ENCODE measurements at places on chromosomes 12 and 14.

DNA sequence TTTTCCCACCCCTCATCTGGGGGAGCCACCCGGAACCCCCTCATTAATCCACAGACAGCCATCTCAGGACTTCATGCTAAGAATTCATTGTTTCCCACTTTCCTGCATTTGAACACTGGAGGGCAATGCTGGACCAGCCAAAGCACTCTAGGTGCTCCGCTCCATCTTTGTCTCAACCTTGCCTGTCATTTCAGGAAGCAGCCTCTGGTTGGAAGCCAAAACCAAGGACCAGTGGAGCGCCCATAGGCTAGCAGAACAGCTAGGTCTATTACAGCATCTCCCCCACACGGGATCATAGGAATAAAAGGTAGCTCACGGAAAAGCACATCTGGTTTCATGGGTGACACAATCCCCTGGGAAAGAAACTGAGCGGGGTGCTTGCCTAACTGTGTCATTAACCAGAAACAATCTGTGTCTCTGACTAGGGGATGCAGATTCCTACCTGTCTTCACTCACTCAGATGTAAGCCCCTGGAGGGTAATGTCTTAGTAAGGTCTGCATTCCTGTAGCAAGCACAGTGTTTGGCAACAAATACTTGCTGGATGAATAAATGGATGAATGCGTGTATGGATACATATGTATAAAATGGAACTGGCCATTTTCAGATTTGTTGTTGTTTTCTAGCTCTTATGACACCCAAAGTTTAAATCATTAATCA lies 197.0 kb downstream of the DAD1 start:
- no peaks in the 10 kb centered on the region for H3K4me1 ChIP-seq
- H3K27me3 ChIP-seq, result no peaks in the 10 kb centered on the region
- DNase-seq, result no peak
- no peak overlapping the region for H3K27ac ChIP-seq
- no peaks in the 10 kb centered on the region for H3K36me3 ChIP-seq

GRCh38 chr12:50725011-50725942 lies 38.6 kb upstream of the ATF1 start:
- H3K27me3 ChIP-seq, result no peaks in the 10 kb centered on the region
- peaks cover 4% of the 10 kb centered on the region for H3K4me1 ChIP-seq
- no peak overlapping the region for H3K27ac ChIP-seq
- no peak overlapping the region for H3K4me3 ChIP-seq

GRCh38 chr14:55107766-55108554 lies 21.1 kb upstream of the LGALS3 start:
- H3K27me3 ChIP-seq, result no peaks in the 10 kb centered on the region
- H3K27ac ChIP-seq, result peak overlapping the region; percentile 44
- no peaks in the 10 kb centered on the region for H3K36me3 ChIP-seq

DNA sequence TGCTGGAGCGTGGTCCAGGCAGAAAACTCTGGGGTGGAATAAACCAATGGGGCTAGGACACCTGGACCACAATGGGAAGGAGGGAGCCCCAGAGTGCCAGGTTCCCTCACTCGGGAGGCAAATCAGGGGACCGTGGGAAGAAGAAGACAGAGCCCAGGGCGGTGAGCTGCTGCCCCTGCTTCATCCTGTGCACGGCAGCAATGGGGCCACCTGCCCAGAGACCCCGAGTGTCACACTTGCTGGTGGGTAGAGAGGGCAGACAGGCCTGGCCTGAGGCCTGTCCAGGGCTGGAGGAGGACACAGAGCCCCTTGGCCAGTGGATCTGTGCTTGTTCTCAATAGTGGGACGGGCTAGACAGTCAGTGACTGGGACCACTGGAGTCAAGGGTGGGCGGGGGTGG lies 58.2 kb downstream of the DIO3 start:
- no peak overlapping the region for H3K4me3 ChIP-seq
- DNase-seq, result no peak
- H3K27ac ChIP-seq, result no peak overlapping the region
- H3K36me3 ChIP-seq, result no peaks in the 10 kb centered on the region
- H3K4me1 ChIP-seq, result no peaks in the 10 kb centered on the region
- peaks cover 2% of the 10 kb centered on the region for H3K27me3 ChIP-seq

Data from liver (tissue), 10 donors.